Kidney epithelial cell (primary cell): ENCODE measurements at places on chromosomes 6 and 20. TPM values are rescaled to one million over a fixed set of nuclear protein-coding genes. Genes with fewer than 3 reads are reported as not detected.

DNA sequence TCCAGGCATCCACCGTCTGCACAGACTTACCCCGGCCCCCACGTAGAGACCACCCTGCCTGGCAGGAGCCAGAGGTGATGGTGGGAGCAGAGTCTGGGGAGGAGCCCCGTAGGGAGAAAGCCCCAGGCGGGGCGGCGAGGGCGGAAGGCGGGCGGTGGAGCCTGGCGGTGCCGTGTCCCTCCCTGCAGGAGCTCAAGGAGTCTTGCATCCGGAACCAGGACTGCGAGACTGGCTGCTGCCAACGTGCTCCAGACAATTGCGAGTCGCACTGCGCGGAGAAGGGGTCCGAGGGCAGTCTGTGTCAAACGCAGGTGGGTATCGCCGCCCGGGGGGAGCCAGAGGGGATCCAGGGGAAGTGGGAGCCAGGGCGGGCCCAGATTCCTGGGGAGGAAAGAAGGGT is 6.0 kb downstream of the CLPSL1 start:
- DNase-seq, result no peak

GRCh38 chr20:24289737-24290481 is 179.5 kb upstream of the SYNDIG1 start:
- no peak for DNase-seq

DNA sequence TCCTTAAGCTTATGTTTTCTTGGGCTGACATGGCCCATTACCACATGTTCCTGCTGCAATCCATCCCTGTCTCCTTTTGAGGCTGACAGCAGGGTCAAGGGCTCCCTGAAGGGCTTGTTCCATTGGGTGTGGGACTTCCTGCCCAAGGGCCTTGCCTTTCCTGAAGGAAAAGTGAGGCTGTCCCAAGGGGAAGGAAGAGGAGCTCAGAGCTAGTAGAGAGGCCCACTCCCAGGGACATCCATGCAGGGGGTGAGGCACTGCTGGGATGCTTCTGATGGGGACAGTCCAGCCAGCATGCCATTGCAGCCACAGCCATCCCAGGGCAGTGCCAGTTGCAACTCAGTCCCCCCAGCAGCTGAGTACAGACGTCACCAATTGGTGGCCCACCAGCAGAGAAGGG is 138.4 kb upstream of the FOXA2 start:
- DNase-seq, result no peak

The POPDC3 gene
- 0.58 and 0.82 TPM in 2 replicates for total RNA-seq

GRCh38 chr6:3162565-3163247 is 5.4 kb upstream of the TUBB2A start:
- DNase-seq, result no peak

DNA sequence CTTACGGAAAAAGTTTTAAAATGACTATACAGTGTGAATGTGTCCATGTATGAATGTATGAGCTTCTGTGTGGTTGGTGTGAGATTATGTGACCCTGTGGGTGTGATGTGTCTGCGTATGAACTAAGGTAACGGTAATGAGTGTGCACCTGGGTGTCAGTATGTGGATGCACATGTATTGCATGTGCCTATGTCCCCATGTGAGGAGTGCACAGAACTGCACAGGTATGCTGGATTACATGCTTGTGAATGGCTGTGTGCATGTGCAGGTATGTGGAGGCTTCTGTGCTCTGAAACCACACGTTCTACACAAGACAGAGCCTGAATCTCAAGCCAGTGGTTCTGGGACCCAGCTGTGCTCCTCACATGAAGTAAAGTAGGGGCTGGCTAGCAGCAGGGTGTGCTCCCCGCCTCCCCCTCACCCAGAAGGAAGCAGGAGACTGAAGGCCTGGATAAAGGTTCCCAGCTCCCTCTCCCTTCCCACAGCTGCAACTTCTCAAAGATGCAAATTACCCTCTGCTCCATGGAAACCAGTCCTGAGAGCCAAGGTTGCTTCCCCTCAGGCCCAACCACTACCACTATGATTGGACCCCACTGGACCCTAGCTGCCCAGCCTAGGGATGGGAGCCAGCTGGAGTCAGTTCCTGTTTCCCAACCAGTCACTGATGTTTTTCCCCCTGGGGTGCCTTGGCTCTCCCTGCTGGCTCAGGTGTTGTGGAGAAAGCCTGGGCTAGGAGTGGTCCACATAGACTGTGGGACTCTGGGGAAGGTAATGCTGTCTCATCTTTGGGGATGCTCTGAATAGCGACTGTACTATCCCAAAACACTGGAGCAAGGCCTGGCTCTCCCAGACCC is 24.8 kb upstream of the SPDEF start:
- DNase-seq, result no peak
